ENCODE measurements at places on chromosomes 5 and 9.

- no peak for DNase-seq
Measured at GRCh38 chr5:132266836-132267160, 9.3 kb downstream of the PDLIM4 start.

DNA sequence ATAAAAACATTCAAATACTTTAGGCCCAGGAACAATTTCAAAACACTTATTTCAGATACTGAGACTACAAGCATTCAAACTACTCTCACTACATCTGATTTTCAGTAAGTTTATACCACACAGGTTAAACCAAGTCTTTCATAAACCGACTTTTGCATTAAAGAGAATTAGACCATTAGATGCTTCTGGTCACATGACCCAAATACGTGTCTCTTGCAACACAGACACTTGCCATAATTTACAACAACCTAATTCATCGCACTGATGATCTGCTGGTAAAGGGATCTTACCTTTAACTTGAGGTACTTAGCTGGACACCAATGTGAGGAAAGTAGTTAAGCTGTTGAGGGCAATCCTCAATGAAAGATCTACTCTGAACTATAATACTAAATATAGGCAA, 3.2 kb downstream of the HNRNPH1 start:
- DNase-seq: no peak

GRCh38 chr5:143427122-143427735, 23.7 kb upstream of the NR3C1 start:
- DNase-seq: no peak

DNA sequence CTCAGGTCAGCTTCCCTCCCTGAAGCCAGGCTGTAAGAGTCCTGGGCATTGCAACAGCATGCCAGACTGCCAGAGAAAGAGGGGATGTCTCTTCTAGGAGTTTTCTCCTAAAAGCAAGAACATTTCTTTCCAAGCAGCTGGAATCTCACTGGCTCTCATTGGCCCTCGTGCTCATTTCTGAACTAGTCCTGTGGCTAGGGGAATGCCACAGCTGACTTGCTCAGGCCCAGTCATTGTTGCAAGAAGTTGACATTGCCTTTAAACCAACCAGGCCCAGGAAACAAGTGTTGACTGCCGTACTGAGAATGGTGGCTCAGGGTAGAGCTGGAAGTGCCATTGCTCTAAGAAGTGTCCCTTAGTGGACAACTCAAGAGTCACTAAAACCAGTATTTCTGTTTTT, 15.0 kb upstream of the CEP120 start:
- no peak for DNase-seq

GRCh38 chr9:81384911-81385310, 304.4 kb downstream of the TLE1 start:
- DNase-seq: no peak

DNA sequence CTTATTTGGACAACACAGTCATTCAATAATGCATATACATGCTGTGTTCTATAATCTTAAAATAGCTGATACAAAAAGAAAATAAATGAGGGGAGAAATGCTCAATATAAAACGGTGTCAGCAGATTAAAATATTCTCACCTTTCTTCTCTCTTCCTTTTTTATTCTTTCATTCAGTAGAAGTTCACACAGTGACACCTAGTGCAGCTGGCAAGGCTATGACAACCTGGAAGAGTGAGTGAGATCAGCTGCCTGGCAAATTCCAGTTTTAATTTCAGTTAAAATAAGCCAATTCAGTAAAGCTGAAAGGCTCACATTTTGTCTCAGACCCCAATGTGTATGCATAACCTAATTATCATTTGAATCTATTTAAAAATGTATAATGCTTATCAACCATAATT, 150.3 kb downstream of the RASEF start:
- DNase-seq: no peak

DNA sequence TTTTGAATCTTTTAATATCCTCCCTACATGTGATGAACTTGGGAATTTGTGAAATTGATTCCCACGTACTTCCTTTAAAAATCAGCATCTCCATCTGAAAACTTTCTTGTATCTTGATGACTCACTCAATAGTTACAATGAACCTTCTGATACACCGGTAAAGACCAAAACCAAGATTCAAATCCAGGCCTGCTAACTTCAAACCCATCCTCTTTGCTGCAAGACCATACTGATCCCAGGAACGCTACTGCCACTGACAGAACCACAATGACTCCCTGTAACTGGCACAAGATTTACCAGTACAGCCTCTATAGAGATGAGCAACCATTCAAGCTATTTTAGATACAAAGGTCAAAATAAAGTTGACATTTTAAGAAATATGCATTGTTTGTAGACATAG, 332.9 kb downstream of the DNAH5 start:
- DNase-seq: no peak

GRCh38 chr9:100561256-100561655, 16.6 kb upstream of the CAVIN4 start:
- DNase-seq: no peak

- DNase-seq: no peak
Measured at GRCh38 chr5:173554989-173555705, 61.3 kb downstream of the BOD1 start.

GRCh38 chr5:175707751-175708375, 50.0 kb downstream of the HRH2 start:
- no peak for DNase-seq

DNA sequence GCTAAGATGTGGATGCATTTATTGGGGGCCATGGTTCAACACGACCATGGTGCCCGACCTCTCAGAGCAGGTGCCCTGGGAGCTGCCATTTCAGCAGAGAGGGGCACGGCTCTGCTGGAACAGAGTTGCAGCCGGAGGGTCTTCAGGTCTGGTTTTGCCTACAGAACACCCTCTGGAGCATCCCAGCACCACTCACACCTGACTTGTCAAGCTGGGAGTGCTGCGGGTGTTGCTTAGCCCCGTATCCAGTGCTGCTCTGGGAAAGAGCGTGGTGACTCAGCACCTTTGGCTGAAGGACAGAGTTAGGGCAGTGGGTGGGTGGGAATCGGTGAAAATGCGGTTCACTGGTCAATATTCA, 36.5 kb upstream of the IRX4 start:
- DNase-seq: no peak

GRCh38 chr5:36666986-36667385, 60.6 kb downstream of the SLC1A3 start:
- DNase-seq: no peak

DNA sequence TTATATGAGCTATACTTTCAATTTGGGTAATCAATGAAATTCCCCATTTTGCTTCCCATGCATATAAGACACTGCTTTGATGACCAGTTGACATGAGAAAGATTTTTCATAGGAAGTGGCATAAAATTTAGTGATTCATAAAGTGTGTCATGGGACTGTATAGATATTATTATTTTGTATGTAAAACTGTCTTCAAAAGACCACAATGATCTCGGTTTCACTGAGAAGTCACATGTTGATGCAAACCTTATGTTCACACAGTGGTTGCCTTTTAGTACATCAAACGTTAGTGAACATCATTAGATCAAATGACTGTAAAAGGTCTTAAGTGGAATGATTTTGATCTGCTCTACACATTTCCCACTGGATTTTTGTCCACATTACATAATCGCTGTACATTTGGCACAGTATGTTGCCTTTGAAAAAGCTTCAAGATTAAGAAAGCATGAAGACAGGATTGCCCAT, 349.2 kb upstream of the MEF2C start:
- DNase-seq: no peak

- peak; percentile 93 for DNase-seq
Measured at GRCh38 chr9:91207729-91208418, 153.8 kb downstream of the AUH start.

DNA sequence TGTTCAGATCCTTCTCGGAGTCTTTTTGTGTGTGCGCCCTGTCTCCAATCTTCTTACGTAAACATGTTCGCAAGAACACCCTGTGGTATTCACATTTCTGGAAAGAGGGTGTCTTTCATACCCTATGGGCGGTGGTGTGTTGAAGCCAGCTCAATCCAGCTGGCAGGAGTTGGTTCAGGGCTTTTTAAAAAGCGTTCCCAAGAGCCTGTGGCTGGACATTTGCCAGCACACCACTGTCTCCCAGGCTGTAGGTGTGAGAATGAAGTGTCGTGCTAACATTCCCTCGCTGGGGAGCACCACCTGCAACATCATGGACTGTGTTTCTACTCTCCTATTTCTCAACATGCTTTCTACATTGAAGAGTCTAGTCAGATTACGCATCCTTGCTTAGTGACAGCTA, 51.7 kb downstream of the S1PR3 start:
- no peak for DNase-seq

DNA sequence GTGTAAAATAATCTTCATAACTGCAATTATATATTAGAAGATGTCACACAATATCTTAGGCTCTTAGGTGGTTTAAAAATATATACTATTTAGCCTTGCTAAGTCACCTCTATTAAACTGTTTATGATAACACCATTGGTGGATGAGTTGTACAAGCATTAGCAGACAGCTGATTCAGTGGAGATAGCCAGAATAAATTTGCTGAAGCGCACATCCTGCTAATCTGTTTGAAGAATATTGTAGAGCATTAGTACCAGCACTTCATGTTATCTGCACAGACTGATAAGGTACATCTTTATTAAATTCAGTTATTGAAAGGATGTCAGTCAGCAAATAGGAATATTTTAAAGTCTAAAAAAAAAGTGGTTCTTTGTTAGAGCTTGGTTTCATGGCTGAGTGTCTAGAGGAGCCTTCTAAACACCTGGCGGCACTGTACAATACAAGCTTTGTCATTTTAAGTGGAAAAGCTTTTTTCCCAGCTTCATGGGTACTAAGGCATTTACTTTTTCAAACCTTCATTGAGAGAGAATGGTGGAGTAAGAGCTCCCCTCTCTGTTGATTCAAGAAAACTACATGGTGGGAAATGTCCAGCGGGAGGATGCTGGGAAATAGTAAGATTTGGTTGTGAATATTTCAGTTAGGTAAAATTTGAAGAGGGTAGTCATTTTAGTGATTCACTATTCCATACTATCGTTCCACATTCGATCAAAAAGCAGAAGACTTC, 275.1 kb downstream of the SLF1 start:
- DNase-seq: no peak

- no peak for DNase-seq
Measured at GRCh38 chr5:59115345-59115744, 532.5 kb downstream of the RAB3C start.

DNA sequence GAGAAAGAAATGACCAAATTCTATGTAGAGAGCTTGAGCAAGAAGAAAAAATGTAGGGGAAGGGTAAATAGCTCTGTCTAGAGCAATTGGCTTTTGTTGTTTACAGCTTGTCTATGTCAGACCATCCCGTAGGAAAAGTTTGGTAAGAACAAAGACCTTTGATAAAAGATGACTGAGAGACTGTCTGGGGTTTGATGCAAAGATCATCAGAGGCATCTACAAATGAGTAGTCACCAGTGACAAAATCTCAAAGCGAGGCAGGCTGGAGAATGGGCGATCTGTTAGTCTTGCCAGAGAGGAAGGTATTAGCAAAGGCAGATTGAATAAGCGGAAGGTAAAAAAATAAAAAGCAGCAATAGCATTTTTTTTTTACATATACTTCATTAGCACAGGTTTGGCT, 125.0 kb upstream of the RASGRF2 start:
- no peak for DNase-seq

DNA sequence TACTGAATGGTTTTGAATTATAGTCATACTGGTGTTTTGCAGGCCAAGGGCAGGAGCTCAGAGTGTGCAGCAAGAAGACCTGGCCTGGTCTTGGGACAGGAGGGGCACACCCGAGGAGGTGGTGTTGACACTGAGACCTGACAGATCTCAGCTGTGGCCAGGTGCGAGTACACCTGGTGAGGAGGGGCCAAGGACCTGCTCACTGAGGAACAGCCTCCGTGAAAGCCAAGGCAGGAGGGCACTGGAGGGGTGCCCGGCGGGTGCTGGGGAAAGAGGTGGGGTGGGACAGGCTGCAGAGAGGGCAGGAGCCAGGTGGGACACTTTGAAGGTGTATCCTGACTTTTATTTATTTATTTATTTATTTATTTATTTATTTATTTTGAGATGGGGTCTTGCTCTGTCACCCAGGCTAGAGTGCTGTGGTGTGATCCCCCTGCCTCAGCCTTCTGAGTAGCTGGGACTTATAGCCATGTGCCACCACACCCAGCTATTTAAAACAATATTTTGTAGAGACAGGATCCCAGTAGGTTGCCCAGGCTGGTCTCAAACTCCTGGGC, 23.3 kb upstream of the LAMC3 start:
- DNase-seq: no peak

DNA sequence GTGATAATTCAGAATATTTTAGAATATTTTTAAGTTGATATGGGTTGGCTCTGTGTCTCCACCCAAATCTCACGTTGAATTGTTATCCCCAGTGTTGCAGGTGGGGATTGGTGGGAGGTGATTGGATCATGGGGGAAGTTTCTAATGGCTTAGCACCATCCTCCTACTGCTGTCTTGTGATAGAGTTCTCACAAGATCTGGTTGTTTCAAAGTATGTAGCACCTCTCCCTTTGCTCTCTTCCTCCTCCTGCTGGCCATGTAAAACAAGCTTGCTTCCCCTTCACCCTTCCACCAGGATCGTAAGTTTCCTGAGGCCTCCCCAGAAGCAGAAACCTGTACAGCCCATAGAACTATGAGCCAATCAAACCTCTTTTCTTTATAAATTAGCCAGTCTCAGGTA, 214.6 kb upstream of the C9orf72 start:
- DNase-seq: peak; percentile 58

GRCh38 chr9:80784647-80785046, 904.7 kb downstream of the TLE1 start:
- no peak for DNase-seq

- DNase-seq: no peak
Measured at GRCh38 chr5:161498531-161498930, 48.0 kb downstream of the GABRB2 start.

- no peak for DNase-seq
Measured at GRCh38 chr5:179451828-179452196, 98.5 kb upstream of the RUFY1 start.

- DNase-seq: no peak
Measured at GRCh38 chr5:112061666-112062065, 304.7 kb upstream of the NREP start.

Measured in MV-4-11 (cell line).